Esophagus squamous epithelium (tissue), 5 donors: ENCODE measurements at places on chromosomes 12 and 14.

GRCh38 chr12:55664826-55665225 lies 28.1 kb downstream of the OR10P1 start:
- no peak for DNase-seq

GRCh38 chr14:59600211-59600945 lies 23.8 kb upstream of the CCDC175 start:
- DNase-seq, result no peak

DNA sequence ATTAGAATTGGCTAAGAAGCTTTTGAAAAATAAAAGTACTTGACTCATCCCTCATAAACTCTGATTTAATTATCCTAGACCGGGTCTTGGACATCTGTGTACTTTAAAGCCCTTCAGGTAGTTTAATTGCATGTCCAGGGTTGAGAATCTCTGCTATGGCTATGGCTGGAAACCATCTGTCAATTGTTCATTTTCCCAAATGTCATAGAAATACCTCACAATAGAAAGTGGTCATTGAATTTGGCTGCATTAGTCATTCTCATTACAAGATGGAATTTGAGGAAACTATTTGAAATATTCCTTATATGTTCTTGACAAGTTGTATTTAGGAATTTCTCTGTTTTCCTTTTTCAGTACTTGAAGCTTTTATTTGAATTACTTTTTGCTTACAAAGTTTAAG lies 111.3 kb downstream of the TSHR start:
- no peak for DNase-seq

GRCh38 chr14:101895256-101895655 lies 69.1 kb upstream of the DYNC1H1 start:
- DNase-seq, result no peak

DNA sequence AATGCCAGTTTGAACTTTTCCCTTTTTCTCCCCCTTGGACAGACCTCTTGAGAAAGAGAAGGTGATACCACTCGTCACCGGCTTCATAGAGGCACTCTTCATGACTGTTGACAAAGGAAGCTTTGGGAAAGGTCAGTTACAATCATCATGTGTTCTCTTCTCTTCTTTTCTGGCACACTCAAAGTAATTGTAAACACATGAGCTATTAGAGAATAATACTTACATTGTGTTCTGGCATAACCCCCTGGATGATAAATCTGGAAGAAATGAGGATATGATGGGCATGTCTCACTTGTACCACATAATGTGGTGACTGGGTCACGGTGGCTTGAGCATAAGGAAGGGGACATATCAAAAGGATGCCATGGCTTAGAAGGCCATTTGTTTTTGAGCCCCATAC lies 20.0 kb downstream of the UTP20 start:
- DNase-seq, result no peak

DNA sequence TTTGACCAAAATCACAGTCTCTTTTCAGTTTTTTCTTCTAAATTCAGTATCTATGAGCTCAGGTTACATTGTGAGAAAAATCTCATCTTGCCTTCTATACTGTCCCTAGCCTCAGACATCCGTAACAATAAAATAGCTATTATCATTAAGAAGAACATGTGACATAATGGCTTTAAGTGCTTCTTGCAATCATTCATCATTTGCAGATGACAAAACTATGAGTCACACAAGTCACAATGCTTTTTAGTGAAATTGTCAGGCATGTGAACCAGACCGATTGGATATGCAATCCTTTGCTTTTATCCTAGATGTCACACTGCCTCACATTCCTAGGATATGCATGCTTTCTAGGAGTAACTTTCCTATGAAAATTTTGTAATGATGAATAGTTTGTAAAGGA lies 313.1 kb downstream of the SLC6A15 start:
- DNase-seq, result no peak

- no peak for DNase-seq
These were observed 24.3 kb upstream of the PARP11 start for GRCh38 chr12:3897371-3897971.

GRCh38 chr12:12901158-12901791 lies 9.9 kb downstream of the GPRC5A start:
- DNase-seq, result no peak

GRCh38 chr14:56891226-56891625 lies 80.9 kb upstream of the OTX2 start:
- DNase-seq, result no peak

GRCh38 chr14:21382095-21382494 lies 1.7 kb downstream of the SUPT16H start:
- no peak for DNase-seq

DNA sequence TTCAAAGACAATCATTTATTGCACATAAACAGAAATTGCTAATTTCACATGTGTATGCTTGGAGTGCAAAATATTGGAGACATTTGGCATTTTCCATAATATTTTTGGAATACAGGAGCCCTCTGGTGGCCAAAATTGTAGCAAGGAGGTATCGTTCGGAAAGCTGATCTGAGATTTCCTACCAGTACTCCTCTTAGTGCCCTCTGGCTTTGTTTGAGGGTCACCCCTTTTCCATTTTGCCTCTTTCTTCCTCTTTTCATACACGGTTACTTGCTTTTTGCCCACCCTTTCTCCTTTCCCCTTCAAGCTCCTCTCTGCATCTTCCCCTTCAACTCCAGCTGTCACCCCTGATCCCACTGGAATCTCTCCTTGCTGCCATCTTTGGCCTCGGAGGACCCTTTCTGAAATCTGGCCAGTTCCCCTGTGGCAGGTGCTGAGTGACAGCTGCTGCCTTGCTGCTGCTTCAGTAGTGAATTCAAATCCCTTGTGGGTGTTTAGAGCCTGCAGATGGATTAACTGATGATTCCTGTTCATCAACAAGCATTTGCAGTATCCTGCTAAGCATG lies 164.6 kb upstream of the PARP11 start:
- no peak for DNase-seq

- no peak for DNase-seq
These were observed 28.8 kb downstream of the KRT80 start for GRCh38 chr12:52162981-52163380.

DNA sequence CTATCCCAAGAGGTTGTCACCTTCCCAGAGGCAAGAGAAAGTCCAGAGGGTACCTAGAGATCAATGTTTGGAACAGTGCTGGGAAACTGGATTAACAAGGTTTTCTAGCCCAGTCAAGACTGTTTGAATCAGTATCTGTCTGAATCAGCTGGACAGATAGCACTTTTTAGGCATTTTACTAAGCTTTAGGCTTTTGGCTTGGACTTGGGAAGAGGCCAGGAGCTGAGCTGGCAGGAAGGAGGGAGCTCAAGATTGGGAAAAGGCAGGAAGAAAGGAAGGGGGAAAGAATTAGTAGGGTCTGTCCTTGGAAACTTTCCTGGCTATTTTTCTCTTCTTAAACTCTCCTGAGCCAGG lies 8.3 kb downstream of the IKZF4 start:
- DNase-seq, result no peak

GRCh38 chr12:30813525-30814294 lies 59.0 kb upstream of the CAPRIN2 start:
- no peak for DNase-seq

DNA sequence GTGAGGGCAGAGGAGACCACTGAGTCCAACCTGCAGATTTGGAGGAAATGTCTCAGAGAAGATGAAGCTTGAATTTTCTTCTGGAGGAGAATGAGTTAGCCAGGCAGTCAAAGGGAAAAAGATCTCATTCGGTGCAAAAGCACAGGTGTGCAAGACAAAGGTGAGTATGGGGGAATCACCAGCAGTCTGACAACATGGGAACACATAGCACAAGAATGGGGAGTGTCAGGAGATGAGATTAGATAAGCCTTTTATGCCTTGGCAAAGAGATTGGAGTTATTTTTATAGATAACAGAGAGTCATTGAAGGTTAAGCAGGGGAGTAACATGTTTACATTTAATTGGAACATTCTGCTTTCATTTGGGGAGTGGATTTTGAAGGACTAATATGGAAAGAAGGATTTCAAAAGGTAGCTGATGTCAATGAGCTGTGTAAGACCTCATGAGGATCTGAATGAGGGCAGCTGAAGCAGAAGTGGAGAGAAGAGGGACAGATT lies 171.3 kb upstream of the NTF3 start:
- DNase-seq, result no peak

- no peak for DNase-seq
These were observed 239.7 kb downstream of the SNAPC1 start for GRCh38 chr14:62001963-62002362.

- DNase-seq, result no peak
These were observed 173.2 kb upstream of the MYL2 start for GRCh38 chr12:111093428-111094142.

DNA sequence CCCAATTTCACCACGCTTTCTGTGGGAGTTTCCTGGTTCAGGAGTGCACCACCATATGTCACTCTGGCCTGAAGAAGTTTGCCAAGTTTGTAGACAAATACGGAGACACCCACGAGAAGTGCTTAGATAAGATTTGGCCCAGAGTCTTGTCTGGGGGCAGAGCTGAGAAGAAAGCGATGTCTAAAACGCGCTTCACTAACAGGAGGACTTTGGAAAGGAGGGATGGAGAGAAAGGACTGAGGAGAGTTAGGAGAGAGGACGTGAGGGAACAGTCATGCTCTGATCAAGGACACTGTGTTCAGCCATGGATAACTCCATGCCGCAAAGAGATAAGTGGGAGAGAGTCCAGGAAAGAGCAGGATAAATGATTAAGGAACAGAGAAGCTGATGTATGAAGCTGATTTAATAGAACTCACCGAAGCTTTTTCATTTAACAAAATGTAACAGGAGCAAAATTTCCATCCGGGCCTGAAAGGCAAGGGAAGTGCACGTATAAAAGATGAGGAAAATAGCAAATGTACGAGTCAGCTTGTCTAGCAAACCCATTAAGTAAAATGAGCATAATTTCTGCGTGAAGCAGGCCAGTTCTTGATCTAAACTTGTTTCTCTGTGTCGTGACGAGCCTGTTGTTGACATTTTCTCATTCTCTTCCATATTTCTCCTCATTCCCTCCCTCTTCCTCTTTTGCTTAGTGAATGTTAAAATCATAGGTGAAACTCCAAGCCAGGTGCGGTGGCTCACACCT lies 23.4 kb upstream of the MAP3K9 start:
- DNase-seq, result no peak

GRCh38 chr12:105806400-105806770 lies 332.4 kb downstream of the NUAK1 start:
- no peak for DNase-seq

GRCh38 chr12:75048767-75049166 lies 160.9 kb downstream of the KCNC2 start:
- no peak for DNase-seq

- no peak for DNase-seq
These were observed 13.6 kb upstream of the GPR68 start for GRCh38 chr14:91258011-91258618.

- DNase-seq, result no peak
These were observed 34.3 kb upstream of the LTA4H start for GRCh38 chr12:96069511-96070231.

GRCh38 chr14:58152014-58152857 lies at the start of gene ARMH4:
Gene ARMH4, minus strand, starts transcription at chr14:58152213. Its CDS starts 12,855 bp downstream, at chr14:58139358.
- DNase-seq, result no peak

DNA sequence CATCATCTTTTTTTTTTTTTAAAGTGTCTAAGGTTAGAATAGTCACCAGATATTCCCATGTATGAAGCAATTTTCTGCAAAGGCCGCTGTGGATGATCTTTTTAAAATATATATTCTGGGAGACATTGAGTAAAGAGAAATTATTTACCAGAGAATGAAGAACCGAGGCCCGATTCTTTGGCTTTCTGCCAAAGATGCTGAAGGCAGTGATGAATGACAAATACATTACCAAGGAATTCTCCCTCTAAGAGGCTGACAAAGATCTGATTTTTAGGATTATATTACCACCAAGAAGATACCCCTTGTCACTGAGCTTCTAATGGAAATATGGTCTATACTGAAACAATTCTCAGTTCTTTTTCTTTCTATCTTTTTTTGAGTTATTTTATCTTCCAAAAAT lies 336.8 kb downstream of the NAV3 start:
- DNase-seq, result no peak

- DNase-seq, result no peak
These were observed 4.7 kb upstream of the PLD4 start for GRCh38 chr14:104919993-104920315.

GRCh38 chr12:104890476-104891096 lies 67.5 kb downstream of the SLC41A2 start:
- DNase-seq, result no peak

- no peak for DNase-seq
These were observed 754 bp downstream of the ZNF605 start for GRCh38 chr12:132955094-132956010.

DNA sequence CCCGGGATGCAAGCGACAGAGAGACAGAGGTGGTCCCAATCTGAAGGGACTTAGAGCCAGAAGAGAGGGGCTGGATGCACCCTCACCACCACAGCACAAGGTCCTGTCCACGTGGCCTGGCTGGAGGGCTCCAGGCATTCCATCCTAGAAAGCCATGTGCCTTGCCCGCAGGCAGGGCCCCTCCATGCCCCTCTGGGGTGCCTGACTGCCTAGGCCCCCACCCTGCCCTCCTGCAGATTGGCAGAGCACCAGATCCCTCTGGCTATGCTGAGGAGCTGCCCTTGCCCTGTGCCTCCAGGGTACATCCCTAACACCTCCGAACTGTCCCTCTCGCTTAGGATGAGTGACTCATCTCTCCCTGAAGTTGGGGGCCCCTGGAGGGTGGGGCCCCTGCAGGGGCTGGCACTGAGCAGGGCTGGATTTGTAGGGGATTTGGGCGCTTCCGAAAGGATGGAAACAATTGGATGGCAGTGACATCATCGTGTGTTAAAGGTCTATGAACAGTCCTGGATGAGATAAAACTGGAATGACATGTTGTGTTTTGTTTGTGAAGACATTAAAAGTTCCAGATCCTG lies 50.9 kb downstream of the CHGA start:
- DNase-seq, result no peak

DNA sequence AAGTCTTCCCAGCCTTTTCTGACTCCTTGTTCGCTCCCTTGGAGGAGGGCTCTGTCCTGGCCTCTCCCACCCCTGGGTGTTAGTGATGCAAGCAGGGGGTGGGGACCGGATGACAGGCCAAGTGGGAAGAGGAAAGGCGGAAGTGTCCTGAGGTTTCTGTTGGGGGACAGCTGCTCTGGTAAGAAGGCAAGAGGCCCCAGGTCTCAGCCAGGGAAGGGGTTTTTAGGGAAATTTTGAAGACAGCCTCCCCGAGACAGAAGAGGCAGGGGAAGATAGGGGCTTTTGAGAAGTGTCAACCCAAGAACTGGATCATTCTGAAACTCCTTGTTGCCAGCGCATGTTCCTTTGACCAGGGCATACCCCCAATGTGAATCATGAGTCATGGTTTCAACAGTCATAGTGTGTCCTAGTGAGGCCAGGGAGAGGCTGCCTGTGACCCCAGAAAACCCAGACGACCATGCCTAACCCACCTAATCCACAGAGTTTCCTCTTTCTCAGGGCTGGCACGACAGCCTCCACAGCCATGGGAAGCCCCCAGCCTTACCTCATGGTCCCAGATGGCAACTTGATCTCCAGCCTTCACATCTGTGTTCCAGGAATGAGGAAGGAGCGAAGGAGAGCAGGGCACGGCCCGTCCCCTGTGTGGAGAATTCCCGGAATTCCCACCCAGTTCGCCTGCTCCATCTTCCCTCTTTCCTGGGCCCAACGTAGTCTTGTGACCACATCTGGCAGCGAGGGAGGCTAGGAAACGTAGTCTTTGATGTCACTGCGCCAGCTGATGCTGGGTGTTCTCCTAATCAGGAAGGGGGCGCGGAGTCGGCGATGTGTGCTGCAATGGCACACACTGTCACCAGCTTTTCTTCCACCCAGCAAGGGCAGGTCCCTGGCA lies 4.9 kb upstream of the GPR132 start:
- DNase-seq, result no peak
